ENCODE measurements at places on chromosomes 16 and 17.

GRCh38 chr17:40598619-40599467 lies 33.6 kb upstream of the CCR7 start:
- DNase-seq = peak; percentile 44

DNA sequence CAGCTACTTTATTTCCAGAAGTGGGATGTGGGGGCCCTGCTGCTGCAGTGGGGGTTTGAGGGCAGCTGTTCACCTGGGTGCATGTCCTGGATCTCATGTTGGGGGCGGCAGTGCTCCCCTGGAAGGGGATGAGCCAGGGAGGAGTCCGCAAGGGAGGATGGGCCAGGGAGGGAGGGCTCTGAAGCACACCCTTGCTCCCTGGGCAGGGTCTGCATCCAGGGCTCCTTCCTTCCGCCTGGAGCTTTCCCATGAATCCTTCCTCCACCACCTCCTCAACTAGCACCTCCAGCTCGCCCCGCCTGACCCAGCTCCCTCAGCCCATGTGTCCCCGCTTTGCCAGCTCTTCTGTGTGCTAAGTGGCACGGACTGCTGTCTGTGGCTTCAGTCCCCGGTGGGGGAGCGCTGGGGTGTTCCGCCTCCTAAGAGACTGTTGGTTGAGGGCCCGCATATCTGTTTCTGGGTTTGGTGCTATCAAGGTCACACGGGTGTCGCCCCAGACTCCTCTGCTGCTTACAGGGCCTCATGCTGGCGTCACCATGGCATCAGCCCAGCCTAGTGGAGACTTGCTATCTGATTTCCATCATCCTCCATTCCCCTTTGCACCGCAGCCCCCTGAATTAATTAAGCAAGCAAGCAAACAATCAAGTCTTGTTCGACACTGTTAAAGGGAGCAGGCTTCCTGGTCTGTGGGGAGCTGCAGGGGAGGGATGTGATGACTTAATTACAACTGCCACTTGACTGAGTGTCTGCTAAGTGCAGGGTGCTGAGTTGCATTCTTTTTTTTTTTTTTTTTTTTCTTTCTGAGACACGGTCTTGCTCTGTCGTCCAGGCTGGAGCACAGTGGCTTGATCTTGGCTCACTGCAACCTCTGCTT lies 71.8 kb downstream of the PRKCA start:
- DNase-seq = peak; percentile 58

- no peak for DNase-seq
These were observed 8.9 kb downstream of the MTHFSD start for GRCh38 chr16:86545954-86546637.

GRCh38 chr16:66801320-66802105 lies at the start of gene TERB1:
Gene TERB1, minus strand, starts transcription at chr16:66801584. Its CDS starts 4,786 bp downstream, at chr16:66796798.
- DNase-seq = no peak

GRCh38 chr16:17104654-17105053 lies 366.1 kb downstream of the XYLT1 start:
- no peak for DNase-seq

DNA sequence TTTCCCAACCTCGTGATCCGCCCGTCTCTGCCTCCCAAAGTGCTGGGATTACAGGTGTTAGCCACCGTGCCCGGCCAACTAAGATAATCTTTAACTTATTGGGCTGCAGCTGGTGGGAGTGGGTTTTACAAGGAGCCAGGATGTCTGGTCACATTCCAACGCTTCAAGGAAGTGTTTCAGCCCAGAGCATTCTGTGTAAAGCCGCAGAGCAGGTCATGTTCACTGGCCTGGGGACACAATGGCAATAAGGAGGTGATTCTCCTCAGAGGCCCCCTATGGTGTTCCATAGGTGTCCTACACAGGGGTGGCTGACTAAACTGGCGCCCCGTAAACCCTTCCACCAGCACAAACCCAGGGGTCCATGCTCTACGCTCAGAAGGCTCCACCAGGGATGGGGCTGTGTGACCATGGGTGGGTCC lies 1.2 kb downstream of the QPRT start:
- DNase-seq = no peak

GRCh38 chr16:22942811-22943210 lies 128.8 kb downstream of the HS3ST2 start:
- DNase-seq = no peak

- DNase-seq = no peak
These were observed 8.8 kb upstream of the GJD3 start for GRCh38 chr17:40373324-40373723.

DNA sequence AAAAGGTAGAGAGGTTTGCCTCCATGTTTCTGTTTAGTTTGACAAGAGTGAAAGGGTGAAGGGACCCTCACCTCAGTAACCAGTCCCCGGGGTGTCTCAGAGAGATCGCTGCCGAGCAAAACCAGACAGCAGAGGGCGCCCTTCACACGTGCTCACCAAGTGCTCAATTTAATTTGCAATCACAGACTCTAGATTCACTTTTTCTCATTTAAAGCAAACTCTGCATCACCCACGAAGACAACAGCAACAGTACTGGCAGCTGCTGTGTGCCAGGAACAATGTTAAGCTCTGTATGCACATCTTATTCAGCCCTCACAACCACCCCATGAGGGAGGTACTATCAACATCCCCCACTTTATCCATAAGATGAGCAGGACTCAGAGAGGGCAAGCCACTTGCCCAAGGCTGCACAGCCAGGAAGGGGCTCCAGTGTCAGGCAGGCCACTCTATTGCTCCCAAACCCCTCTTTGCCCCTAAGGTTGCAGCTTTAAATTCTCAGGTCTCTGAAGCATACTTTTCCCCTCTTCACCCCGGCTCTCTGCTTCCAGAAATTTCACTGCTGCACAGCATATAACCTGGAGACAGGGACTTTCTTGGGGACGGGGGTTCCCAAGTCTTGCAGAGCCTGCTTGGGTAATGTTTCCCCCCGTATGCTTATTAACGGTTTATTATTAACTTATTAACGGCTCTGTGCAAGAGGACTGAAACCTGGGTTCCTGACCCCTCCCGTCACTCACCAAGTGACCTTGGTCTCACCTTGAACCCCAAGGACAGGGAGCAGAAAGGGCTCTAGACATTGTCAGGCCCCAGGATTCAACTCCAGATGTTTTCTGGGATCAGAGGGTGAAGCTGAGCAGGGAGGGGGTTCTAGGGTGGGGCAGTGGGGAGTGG lies 70.9 kb downstream of the CNGB1 start:
- DNase-seq = peak; percentile 67

DNA sequence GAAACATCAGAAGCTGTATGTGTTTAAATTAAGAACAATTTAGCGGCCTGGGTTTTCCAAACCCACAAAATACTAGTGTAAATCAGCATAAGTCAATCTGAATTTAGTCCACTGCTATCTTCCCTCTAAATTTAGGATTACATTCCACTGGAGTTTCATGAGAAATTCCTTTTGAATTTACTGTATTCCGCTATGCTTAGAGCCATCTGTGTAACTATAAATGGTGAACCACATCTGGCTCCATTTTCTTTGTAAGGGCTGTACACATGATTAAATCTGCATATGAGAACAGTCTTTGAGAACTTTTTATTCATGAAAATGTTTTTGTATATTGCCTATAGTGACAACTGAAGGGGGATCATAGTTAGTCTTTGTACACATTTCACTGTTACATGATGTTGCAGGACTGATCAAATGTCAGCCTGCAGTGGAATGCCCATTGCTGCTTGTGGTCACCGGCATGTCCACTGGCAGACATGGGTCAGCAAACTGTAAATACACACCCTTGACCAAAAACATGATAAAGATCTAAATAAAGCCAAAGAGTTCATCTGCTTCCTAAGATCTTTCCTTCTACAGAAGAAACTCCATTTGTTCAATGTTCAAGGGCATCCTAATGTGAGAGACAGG lies 36.8 kb downstream of the RPGRIP1L start:
- DNase-seq = no peak

GRCh38 chr16:4831616-4832015 lies 15.5 kb downstream of the GLYR1 start:
- DNase-seq = no peak

GRCh38 chr17:64411999-64412771 lies 21.5 kb upstream of the PECAM1 start:
- DNase-seq = no peak

DNA sequence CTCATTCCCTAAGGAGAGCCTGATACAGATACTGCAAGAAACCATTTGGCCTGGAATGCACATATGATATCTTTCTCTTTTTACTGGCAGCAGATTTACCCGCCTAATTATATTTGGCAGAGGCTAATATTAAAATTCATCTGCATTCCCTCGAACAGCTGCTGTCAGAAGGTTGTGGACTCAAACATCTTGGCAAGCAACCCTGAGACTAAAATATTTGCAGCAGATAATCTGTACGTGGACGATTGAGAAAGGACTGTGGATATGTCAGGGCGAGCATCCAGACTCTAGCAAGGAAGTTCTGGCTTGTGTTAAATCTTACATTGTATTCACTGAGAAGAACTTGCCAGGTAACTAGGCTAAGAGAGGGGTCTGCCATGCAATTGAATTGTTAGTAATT lies 65.2 kb downstream of the SNX20 start:
- no peak for DNase-seq

- DNase-seq = no peak
These were observed 22.3 kb upstream of the SMPD3 start for GRCh38 chr16:68470461-68471150.

- DNase-seq = no peak
These were observed 63.1 kb downstream of the BANP start for GRCh38 chr16:88014252-88014781.

GRCh38 chr16:80997139-80997798 lies 9.4 kb downstream of the CMC2 start:
- no peak for DNase-seq

DNA sequence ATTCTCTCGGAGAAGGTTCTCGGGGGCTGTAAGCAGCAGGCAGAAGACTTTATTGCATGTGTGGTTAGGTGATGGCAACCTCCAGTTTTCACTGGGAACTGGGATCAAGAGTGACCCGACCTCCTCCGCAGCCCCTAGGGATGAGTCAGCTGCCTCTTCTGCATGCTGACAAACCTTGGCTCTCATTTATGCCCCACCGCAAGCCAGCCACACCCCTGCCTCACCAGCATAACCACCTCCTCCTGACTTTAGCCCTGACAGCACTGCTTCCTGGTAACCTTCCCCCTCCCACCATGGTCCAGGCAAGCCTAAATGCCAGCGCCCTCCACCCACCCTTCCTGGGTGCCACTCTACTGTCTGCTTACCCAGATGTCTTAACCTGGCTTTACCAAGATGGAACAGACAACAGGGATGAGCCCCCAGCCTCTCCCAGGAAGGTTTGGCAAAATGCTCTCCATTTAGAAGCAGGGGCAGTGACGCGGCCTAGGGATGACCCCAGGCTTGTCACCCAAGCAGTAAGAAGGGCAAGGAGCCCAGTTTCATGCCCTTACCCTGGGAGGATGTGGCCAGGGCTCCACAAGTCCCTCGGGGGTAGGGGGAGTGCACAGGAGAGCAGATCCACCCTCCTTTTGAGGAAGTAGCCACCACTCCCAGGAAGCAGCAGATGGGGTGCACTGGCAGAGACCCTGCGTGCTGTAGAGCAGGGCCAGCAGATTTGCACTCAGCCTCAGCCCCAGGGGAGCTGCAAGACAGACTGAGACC lies 73.5 kb downstream of the GOSR1 start:
- DNase-seq = no peak

DNA sequence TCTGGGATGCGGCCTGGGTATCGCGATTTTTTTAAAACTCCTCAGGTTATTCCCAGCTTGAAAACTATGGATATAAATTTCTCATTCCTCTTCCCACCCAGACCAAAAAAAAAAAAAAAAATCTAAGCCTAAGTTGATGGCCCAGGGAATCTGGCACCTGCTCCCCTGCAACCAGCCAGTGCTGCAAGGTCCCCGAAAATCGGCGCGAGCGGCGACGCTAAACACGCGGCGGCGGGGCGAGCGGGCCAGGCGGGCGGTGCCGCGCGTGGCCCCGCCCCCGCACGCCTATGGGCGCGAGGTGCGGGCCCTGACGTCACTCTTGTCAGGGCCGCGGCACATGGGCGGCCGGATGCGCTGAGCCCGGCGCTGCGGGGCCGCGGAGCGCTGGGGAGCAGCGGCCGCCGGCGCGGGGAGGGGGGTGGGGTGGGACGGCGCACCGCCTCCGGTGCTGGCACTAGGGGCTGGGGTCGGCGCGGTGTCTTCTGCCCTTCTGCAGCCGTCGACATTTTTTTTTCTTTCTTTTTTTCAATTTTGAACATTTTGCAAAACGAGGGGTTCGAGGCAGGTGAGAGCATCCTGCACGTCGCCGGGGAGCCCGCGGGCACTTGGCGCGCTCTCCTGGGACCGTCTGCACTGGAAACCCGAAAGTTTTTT lies at the start of gene HLF:
TSS of gene HLF (plus strand) at position 316 of the 654 bp plus-strand sequence. CDS start 525 bp downstream, outside the sequence.
- peak; percentile 53 for DNase-seq

DNA sequence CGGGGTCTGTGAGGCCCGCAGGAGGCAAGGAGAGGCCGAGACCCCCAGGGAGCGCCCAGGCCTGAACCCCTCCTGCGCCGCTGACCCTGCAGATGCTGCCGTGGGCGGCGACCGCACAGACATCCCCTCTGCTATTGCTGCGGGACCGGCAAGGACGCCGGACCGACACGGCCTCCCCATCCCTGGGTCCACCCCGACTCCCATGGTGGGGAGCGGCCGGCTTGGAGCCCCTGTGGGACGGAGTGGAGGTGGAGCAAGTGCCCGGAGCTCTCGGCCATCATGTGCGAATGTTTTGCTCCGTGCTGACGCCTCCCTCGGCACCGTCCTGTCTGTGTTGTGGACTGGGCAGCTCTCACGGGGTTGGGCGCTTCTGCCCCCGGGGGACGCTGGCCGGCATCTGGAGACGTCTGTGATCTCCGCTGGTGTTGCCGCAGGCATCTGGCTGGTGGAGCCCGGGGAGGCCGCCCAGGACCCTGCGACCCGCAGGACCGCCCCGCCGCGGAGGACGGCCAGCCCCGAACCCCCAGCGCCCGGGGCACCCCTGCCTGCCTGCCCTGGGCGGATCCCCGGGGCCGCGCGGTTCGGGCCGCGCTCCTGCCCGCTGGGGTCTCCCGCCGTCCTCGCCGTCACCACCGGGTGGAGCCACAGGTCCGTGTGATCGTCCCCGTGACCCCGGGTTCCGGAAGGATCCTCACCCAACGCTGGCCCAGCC lies 12.8 kb upstream of the GNG13 start:
- DNase-seq = peak; percentile 19

Data from CD8-positive, alpha-beta memory T cell (primary cell).